NCI-H2081 (cell line): ENCODE measurements at places on chromosomes 6 and 20.

DNA sequence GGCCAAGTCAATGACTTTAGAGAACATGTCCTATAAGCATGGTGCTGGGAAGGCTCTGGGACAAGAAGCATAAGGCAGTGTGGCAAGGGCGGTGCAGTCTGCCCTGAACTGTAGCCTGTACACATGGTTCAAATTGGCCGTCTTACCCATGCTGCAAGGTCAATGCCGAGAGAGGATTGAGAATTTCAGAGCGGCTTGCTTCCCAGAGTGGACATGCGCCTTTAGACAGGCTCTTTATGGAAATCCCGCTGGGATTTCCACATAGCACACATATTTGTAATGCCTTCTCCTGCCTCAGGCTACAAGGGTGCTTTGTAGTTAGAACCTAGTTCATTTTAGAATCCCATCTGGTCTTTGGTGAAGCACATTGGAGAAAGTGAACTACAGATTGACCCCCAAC lies 36.1 kb upstream of the CEP162 start:
- no peak for DNase-seq

DNA sequence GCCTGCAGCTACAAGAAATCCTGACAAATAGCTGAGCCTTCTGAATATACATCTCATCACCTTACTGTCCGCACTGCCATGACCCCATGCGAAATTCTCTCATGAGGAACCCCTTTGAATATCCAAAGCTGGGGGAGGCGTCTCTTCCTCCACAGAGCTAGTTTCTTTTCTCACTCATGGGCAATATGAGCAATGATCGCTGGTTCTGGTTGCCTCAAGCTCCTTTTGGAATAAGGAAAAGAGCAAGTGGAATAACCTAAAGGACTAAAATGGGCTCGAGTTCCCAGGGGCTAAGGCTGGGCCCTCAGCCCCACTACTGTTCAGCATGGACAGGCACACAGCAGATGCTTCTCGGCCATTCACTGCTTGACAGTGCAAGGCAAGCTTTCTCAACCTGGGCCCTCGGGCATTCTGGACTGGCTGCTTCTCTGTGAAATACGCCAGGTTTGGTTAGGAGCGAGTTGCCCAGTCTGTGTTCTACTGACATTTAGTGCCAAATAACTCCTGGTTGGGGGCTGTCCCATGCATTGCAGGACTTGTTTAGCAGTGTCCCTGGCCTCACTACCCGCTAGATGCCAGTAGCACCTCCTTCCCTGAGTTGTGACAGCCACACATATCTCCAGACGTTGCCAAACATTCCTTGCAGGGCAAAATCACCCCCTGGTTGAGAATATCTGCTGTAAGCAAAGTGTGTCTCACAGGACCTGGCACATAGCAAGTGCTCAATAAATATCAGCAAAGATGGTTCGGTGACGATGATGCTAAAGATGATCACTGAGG lies 156.8 kb downstream of the CEBPB start:
- no peak for DNase-seq

GRCh38 chr20:4770026-4770425 lies 48.3 kb downstream of the PRND start:
- no peak for DNase-seq

DNA sequence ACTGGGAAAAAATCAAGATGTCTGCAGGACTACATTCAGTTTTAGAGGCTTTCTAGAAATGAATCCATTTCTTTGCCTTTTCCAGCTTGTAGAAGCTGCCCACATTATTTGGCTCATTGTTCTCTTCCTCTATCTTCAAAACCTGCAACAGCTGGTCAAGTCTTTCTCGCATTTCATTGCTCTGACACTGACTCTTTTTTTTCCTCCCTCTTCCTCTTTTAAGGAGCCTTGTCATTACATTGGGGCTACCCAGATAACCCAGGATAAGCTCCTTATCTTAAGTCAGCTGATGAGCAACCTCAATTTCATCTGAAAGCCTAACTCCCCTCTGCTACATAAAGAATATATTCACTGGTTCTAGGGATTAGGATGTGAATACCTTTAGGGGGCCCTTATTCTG lies 53.2 kb upstream of the CEP162 start:
- DNase-seq = no peak

- DNase-seq = no peak
Observed at GRCh38 chr20:53743607-53744260, 150.1 kb upstream of the ZNF217 start.
